ENCODE measurements at places on chromosomes 11 and 22.

GRCh38 chr22:39522567-39523300 is 2.4 kb downstream of the ATF4 start:
- DNase-seq, result no peak

DNA sequence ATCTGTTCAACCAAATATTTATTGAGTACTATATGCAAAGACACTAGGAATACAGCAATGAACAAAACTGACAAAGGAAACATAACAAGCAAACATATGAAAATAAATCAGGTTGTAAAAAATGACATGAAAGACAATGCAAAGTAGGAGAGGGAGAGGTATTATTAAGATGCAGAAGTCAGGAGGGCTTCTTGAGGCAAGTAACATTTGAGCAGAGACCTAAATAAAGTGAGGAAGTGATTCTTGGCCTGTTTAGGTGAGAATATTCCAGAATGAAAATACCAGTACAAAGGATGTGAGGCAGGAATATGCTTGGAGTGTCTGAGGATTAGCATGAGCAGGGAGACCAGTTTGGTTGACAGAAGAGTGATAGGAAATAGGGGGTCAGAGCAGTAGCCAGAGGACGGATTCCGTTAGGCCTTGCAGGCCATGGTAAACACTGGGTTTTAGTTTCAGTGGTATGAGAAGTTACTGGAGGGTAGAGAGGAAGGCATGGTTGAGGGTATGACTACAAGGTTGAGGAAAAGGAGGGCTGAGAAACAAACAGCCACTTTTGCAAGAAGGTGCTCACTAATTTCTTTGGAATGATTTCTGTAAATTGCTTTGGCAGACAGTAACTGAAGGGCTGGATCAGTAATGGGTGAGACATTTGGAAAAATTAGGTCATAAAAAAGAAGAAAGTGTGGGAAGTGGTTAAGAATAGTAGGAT is 191.9 kb downstream of the SWAP70 start:
- DNase-seq, result no peak

DNA sequence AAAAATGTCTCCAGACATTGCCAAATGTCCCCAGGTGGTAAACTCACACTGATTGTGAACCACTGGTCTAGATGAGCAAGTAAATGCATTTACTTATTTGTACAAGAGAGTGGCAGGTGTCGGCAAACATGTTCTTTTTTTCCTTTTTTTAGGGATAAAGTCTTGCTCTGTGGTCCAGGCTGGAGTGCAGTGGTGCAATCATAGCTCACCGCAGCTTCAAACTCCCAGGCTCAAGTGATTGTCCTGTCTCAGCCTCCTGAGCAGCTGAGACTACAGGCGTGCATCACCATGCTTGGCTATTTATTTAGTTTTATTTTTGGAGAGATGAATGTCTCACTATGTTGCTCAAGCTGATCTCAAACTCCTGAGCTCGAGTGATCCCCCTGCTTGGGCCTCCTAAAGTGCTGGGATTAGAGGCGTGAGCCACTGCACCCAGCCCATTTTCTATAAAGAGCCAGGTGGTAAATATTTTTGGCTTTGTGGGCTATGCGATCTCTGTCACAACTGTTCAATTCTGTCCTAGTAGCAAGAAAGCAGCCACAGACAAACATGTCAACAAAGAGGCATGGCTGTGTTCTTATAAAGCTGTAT is 1.4 kb downstream of the VPREB1 start:
- DNase-seq, result no peak

DNA sequence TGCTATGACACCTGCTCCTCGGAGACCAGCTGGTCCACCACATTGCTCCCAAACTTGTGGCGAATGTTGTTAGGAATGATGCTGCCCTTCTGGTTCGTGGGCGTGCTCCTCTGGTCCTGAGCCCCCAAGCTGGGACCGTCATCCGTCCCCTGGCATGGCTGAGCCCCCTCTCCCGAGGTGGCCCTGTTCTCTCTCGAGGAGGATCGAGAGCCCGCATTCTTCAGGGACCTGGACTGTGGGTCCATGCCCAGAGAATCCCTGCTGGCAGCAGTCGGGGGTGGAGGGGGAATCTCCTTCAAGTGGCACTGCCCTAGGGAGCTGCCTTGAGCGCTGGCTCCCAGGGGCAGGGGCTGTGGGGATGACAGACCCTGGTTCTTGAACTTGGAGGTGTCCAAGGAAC is 17.4 kb downstream of the TST start:
- DNase-seq, result no peak

GRCh38 chr11:86769219-86769618 is 31.1 kb upstream of the PRSS23 start:
- DNase-seq, result no peak

Data from stimulated activated CD4-positive, alpha-beta T cell treated with anti-CD3 and anti-CD28 coated beads, Interleukin-1b, Interleukin-23, amount 100 ng/mL, for 4 hours (primary cell).